A549 (cell line): ENCODE measurements at places on chromosomes 13 and 19. TPM values are rescaled to one million over a fixed set of nuclear protein-coding genes. Genes with fewer than 3 reads are reported as not detected.

The CD22 gene
- polyA plus RNA-seq = 0.05 TPM in 1 of 3 replicates, not detected in the others

The RHPN2 gene
- polyA plus RNA-seq = 55.4 to 68.1 TPM (median 60.5 TPM) in 3 replicates

- no peak for DNase-seq
Observed at GRCh38 chr13:34578917-34579316, 363.2 kb upstream of the NBEA start.

The ZNF582 gene
- 1.0 to 1.5 TPM (median 1.1 TPM) in 3 replicates for polyA plus RNA-seq

DNA sequence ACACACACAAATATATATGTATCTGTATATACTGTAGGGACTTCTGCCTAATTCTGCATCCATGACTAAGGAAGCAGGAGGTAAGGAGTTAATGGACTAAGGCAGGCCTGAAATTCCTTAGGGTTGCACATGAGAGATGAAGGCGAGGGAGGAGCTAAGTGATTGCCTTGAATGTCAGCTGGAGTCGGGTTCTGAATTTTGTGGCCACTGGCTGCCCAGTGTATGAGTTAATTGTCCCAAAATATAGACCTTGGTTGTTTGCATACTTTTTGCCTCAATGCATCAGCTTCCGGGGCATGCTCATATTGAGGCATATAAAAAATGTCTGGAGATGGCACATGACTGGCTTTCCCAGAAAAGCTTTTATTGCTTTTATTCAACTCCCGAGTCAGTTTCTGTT lies 245.5 kb downstream of the TDRD3 start:
- no peak for DNase-seq

The FUT3 gene
- polyA plus RNA-seq = 0.09 TPM in 1 of 3 replicates, not detected in the others
